ENCODE measurements at places on chromosomes 16 and 17. TPM values are rescaled to one million over a fixed set of nuclear protein-coding genes. Genes with fewer than 3 reads are reported as not detected.

AIPL1 gene
- total RNA-seq = 0.34 TPM

CFAP97D1 gene
- 0.15 TPM for total RNA-seq

GSG1L2 gene
- not detected for total RNA-seq

CSF3 gene
- total RNA-seq = not detected

GUCY2D gene
- total RNA-seq = 1.4 TPM

CD300LB gene
- total RNA-seq = not detected

SLC13A5 gene
- total RNA-seq = not detected

MYADML2 gene
- total RNA-seq = not detected

C17orf50 gene
- total RNA-seq = not detected

C16orf46 gene
- 0.33 TPM for total RNA-seq

TMEM238L gene
- total RNA-seq = not detected

KRTAP4-1 gene
- not detected for total RNA-seq

CEP95 gene
- total RNA-seq = 18.6 TPM

KRT33A gene
- total RNA-seq = not detected

TBC1D3G gene
- not detected for total RNA-seq

ALOXE3 gene
- total RNA-seq = not detected

USP36 gene
- 69.3 TPM for total RNA-seq

SPDYE4 gene
- not detected for total RNA-seq

LGALS9 gene
- 4.5 TPM for total RNA-seq

SLC5A11 gene
- under 0.01 TPM for total RNA-seq

PRR35 gene
- not detected for total RNA-seq

TMEM132E gene
- total RNA-seq = not detected

PERCC1 gene
- not detected for total RNA-seq

SLC13A2 gene
- total RNA-seq = not detected

TBX4 gene
- not detected for total RNA-seq
